ENCODE measurements at places on chromosomes 6 and 20.
A peak's percentile ranks its signal among the peaks of the same experiment; 100 is the strongest.

DNA sequence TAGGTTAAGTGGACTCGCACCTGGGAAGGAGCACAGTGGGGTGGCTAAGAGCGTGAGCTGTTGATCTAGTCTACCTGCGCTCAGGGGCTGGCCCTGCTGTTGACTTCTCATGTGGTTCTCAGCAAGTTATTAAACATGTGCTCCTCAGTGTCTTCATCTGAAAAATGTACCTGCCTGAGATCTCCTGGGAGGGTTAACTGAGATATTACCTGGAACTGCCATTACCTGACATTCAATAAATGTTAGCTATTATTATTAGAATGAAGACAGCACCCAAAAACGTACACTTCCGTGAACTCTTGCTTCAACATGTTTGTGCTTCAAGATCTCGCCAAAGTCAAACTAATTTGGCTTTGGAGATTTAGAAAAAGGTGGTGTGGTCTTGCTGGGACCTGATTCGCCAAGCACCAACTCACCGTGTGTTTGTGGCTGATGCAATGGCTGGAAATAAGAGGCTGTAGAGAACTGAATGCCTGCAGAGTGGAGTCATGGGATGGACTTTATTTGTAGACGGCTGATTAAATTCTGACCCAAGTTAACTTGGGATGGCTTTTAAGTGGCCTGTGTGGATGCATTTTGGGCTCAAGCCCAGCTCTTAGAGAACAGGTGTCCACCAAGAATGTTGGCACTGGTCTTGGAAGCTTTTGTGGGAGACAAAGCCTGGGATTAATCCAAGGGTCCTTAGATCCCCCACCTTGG, 692.9 kb downstream of the QKI start:
- DNase-seq = peak; percentile 79

- DNase-seq = no peak
Measured at GRCh38 chr6:41222045-41222444, 6.1 kb upstream of the TREML4 start.

DNA sequence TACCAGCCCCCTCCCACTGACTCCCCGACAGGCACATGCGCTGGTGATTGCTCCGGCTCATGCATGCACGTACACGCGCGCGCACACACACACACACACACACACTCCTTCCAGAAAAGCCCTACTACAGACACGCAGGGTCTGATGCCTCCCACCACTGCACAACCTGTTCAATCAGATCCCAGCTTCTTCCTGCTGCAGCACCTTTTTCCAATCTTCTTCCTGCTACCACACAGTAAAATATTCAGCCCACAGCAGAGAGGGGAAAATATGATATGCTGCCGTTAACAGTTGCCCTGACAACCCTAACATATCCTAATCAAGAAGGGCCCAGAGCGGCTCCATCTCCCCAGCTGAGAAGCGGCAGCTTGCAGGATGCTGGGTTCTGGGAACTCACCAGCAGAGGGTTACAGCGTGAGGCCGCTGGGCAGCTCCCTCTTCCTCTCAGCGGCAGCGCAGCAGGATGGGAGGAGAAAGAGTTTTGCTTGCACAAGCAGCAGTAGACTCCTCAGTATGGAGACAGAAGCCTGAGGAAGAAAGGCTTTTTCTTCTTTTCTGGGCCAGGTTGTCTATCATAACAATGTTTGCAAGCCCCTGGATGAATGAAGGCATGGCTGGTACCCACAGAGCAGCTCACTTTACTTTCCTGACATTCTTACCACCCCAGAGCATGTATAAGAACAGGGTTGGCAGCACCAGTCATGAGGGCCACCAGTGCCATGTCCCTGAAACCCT, 23.9 kb downstream of the MAP7 start:
- DNase-seq = peak; percentile 63

DNA sequence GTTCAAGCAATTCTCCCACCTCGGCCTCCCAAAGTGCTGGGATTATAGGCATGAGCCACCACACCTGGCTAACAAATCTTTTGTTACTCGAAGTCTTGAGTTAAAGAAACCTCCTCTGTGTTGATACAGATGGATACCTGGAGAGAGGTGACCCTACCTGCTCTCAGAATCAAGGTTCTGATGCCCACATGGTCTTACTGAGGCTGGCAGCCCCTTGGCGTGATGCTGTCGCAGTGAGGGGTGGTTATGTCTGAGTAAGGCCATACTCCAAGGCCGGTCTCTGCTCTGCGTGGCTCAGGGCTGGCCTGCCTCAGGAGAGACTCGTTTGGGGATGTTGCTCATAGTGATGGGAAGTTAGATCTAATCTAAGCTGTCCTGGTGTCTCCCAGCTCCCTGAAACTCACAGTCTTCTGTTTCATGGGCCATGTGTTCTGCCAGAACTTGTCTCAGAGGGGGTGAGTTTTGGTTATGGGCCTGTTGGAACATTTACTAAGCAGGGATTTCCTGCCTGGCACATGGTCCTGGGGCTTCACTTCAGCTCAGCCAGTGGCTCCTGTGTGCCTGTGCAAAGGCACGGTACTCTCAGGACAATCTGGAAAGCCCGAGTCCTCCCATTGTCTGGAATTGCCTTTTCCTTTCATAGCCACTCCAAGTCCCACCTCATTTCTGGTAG, 17.5 kb upstream of the TRAF3IP2 start:
- no peak for DNase-seq

DNA sequence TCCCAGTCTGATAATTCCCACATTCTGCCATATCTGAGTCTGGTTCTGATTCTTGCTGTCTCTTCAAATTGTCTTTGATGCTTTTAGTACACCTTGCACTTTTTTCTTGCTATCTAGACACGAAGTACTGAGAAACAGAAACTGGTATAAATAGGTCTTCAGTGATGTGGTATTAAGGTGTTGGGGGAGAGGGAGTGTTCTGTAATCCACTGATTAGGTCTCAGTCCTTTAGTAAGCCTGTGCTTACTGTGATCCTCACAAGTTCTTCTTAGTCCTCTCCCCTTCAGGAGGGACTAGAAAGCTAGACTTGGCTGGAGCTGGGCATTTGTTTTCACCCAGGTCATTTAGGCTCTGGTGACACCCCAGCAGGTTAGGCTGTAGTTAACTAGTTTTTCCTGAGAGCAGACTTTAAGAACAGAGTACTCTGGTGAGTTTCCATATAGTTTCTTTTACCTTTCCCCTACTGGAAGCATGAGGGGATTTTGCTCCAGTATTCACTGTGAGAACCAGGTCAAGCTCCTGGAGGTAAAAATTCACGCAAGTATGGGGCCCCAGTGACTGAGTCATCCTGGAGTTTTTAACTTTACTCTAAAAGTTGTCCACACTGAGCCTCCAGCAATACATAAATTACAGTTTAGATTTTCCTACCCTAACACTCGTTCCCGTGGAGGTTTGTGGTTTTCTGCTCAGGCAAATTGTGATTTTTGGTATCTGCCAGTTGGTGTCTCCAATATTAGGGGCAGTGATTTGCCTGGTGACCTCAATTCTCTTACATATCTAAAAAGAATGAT, 154.6 kb downstream of the CDKAL1 start:
- peak; percentile 51 for DNase-seq

DNA sequence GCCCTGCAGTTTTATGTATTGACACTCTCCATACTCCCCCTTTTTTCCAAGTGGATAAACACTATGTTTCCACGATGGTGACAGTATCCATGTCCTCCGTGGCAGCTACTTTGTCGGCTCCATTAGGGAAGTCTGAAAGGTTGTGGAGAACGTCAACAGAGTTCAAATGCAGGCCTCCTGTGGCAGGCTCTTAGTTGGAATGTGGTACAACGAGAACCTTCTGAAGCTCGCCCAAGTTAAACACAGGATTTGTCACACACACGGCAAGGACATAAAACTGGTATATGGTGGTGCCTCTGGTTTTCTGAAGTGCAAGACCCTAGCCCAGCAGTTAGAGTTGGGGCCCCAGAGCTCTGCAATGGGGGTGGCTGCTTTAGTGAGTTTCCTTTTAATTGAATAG, 187.0 kb upstream of the TAB2 start:
- no peak for DNase-seq

DNA sequence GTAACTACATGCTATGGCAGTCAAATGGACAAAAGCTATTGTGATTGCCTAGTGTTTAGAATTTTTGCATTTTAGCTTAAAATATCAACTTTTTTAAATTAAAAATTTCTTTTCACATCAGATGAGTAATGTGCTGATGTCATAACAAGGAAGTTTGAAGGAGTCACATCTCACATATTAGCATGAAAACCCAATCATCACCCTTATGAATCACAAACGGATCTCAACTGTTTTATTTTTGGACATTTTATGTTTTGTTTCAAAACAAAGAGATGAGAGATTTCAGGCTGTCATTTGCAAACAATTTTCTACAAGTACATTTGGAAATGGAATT, 53.6 kb upstream of the TRERF1 start:
- DNase-seq = peak; percentile 80

- DNase-seq = peak; percentile 94
Measured at GRCh38 chr6:90025523-90026061, 131.3 kb downstream of the GJA10 start.

DNA sequence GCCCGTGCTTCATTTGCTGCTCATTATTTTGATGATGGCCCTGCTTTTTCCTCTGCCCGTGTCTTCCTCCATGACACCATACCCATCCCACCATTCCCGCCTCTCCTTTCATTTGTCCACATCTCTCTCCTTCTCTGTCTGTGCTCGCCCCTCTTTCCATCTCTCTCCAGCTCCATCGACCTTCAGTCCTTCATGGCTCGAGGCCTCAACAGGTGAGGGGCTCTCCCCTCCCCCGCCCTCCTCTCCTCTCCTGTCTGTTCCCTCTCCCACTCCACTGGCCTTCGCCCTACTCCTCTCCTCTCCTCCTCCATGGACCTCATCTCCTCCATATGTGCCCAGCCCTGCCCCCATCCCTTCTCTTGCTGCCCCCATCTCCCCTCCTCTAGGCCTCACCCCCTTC, 12.1 kb upstream of the ZBTB9 start:
- no peak for DNase-seq

DNA sequence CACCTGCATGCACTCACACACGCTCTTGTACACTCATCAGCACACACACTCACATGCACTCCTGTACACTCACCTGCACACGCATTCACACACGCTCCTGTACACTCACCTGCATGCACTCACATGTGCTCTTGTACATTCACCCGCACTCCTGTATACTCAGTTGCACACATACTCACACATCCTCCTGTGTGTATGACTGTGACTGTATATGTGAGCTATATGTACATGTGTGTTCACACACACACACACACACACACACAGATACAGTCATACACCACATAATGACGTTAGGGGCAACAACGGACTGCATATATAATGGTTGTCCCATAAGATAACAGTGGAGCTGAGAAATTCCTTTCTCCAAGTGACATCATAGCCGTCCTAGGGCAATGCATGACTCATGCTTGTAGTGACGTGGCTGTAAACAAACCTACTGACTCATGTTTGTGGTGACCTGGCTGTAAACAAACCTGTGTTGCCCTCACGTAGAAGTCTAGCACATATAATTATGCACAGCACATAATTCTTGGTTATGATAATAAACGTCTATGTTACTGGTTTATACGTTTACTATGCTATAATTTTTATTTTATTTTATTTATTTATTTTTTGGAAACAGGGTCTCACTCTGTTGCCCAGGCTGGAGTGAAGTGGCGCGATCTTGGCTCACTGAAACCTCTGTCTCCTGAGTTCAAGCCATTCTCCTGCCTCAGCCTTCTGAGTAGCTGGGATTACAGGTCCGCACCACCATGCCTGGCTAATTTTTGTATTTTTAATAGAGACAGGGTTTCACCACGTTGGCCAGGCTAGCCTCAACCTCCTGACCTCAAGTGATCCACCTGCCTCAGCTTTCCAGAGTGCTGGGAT, 22.8 kb upstream of the TAF4 start:
- DNase-seq = peak; percentile 39

DNA sequence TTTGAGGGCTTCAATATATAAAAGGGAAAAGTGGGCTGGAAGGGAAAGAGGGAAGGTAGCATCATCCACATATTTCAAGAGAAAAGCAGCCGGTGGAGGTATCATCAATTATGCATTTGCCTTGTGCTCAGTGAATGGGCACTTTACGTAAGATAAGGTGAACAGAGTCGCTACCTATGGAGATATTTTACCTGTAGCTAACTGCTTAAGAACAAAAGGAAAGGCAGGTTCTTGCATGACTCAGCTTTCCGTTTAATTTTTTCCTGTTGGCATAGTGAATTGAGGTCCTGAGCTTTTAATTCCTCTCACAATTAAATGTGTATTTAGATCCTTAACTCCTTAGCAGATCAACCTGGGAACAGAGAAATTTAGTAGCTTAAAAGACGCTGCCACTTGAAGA, 25.5 kb upstream of the PLCB4 start:
- no peak for DNase-seq

All from fibroblast of skin of scalp (primary cell).